Placental epithelial cell (primary cell): ENCODE measurements at places on chromosomes 2 and 18. TPM values are rescaled to one million over a fixed set of nuclear protein-coding genes. Genes with fewer than 3 reads are reported as not detected.

Gene AGXT
- not detected in 2 replicates for total RNA-seq

Gene C2orf66
- under 0.01 and 0.11 TPM in 2 replicates for total RNA-seq

Gene ZNF892
- 18.5 and 20.7 TPM in 2 replicates for total RNA-seq

Gene SLC30A3
- total RNA-seq = 0.11 TPM in 1 of 2 replicates, not detected in the other
